ENCODE measurements at places on chromosomes 2 and 18. TPM values are rescaled to one million over a fixed set of nuclear protein-coding genes. Genes with fewer than 3 reads are reported as not detected.

DNA sequence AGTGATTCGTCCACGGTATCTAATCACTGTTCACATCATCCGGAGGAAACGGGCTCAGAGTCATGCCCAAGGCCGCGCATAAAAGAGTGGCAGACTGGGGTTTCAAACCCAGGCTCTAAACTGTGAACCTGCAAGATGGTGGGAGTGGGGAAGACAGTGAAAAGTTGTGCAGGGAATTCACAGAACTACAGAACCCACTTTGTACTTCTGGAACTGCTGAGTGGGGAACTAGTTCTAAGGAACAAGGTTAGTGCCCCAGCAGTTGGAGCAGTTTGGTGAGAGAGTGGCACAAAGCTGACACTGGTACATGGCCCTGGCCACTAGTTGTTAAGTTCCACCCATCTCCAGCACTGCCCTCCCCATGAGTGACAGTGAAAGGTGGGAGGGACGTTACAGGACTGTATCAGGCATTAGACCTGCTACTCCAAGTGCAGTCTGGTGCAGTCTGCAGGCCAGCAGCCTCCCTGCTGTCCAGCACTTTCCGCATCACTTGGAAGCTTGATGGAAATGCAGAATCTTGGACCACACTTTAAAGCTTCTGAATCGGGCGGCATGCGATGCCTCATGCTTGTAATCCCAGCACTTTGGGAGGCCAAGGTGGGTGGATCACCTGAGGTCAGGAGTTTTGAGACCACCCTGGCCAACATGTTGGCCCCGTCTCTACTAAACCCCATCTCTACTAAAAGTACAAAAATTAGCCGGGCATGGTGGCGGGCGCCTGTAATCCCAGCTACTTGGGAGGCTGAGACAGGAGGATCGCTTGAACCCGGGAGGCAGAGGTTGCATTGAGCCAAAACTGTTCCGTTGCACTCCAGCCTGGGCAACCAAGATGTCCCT lies 47.3 kb downstream of the C2orf42 start:
- peak overlapping the region; percentile 92 for H3K27ac ChIP-seq
- H3K27me3 ChIP-seq: no peaks in the 10 kb centered on the region

DNA sequence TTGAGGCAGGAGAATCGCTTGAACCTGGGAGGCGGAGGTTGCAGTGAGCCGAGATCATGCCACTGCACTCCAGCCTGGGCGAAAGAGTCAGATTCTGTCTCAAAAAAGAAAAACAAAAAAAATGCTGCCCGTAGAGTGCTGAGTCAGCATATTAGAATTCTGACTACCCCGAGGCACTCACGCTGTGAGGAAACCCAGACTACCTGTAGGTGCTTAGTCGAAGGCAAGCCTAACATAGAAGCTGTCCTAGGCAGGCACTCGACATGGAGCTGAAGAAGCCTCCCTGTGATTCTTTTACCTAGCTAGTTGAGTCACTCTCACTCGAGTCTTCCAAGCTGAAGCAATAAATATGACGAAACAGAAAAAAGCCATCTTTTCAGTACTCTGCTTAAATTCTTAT lies 1323.2 kb upstream of the DDX18 start:
- no peak overlapping the region for H3K27ac ChIP-seq
- H3K4me1 ChIP-seq: no peaks in the 10 kb centered on the region
- H3K36me3 ChIP-seq: no peaks in the 10 kb centered on the region
- H3K4me3 ChIP-seq: no peak overlapping the region
- no peaks in the 10 kb centered on the region for H3K27me3 ChIP-seq
- DNase-seq: no peak

GRCh38 chr2:35946478-35946877 lies 409.1 kb upstream of the CRIM1 start:
- no peaks in the 10 kb centered on the region for H3K4me1 ChIP-seq
- DNase-seq: no peak
- H3K36me3 ChIP-seq: no peaks in the 10 kb centered on the region
- no peak overlapping the region for H3K4me3 ChIP-seq

GRCh38 chr2:43787895-43788294 lies 14.1 kb downstream of the DYNC2LI1 start:
- H3K27me3 ChIP-seq: no peaks in the 10 kb centered on the region
- H3K4me1 ChIP-seq: no peaks in the 10 kb centered on the region
- H3K4me3 ChIP-seq: no peak overlapping the region
- DNase-seq: no peak
- peak overlapping the region; percentile 57 for H3K27ac ChIP-seq
- peaks cover 21% of the 10 kb centered on the region for H3K36me3 ChIP-seq

DNA sequence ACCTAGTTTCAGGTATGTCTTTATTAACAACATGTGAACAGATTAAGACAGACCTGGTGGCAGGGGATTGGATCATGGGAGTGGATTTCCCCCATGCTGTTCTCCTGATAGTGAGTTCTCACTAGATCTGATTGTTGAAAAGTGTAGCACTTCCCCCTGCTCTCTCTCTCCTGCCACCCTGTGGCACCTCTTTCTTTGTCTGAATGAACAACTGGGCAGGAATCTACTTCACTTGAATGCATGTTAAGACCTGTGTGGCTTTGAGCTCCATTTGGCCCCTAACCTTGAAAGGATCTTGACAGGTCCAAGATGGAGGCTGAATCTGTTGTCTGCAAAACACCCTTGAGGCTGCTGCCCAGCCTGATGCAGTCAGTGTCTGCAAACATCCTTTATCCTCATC lies 194.4 kb downstream of the RNF144A start:
- H3K27ac ChIP-seq: no peak overlapping the region
- H3K4me1 ChIP-seq: no peaks in the 10 kb centered on the region
- H3K4me3 ChIP-seq: no peak overlapping the region
- DNase-seq: no peak

- peak; percentile 22 for DNase-seq
- peak overlapping the region; percentile 31 for H3K27ac ChIP-seq
- H3K36me3 ChIP-seq: no peaks in the 10 kb centered on the region
- H3K4me1 ChIP-seq: peaks cover 25% of the 10 kb centered on the region
- no peaks in the 10 kb centered on the region for H3K27me3 ChIP-seq
These were observed 837 bp upstream of the ACSL3 start for GRCh38 chr2:222859786-222860612.

- H3K27me3 ChIP-seq: peaks cover 3% of the 10 kb centered on the region
- no peak overlapping the region for H3K4me3 ChIP-seq
- no peak overlapping the region for H3K27ac ChIP-seq
- H3K4me1 ChIP-seq: no peaks in the 10 kb centered on the region
- peak; percentile 51 for DNase-seq
These were observed 62.5 kb downstream of the DHRS9 start for GRCh38 chr2:169131587-169132512.

- peak; percentile 47 for DNase-seq
- no peaks in the 10 kb centered on the region for H3K36me3 ChIP-seq
- no peak overlapping the region for H3K4me3 ChIP-seq
- no peaks in the 10 kb centered on the region for H3K4me1 ChIP-seq
- H3K27ac ChIP-seq: no peak overlapping the region
These were observed 2.4 kb downstream of the EN1 start for GRCh38 chr2:118845005-118845521.

DNA sequence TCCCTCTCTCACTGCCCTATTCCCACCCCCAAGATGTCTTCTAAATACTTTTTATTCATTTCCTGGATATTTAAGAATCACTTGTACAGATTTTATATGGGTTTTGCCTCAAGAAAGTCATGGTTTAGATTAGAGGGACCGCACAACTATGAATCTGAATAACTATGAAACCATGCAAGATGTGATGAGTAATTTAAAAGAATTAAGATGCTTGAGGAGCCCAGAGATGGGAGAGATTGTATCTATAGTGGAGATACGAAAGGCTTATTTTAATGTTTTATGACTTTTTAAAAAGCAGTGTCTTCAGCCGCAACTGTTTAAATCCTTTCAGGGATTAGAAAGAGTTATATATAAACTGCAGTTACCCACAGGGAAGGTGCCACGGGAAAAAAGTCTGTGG lies 324.1 kb downstream of the LPIN1 start:
- H3K4me3 ChIP-seq: no peak overlapping the region
- peaks cover 10% of the 10 kb centered on the region for H3K4me1 ChIP-seq
- H3K36me3 ChIP-seq: no peaks in the 10 kb centered on the region
- peak overlapping the region; percentile 87 for H3K27ac ChIP-seq
- DNase-seq: no peak
- H3K27me3 ChIP-seq: no peaks in the 10 kb centered on the region

- H3K4me3 ChIP-seq: no peak overlapping the region
- H3K36me3 ChIP-seq: no peaks in the 10 kb centered on the region
- H3K27ac ChIP-seq: no peak overlapping the region
- H3K27me3 ChIP-seq: no peaks in the 10 kb centered on the region
- H3K4me1 ChIP-seq: no peaks in the 10 kb centered on the region
- peak; percentile 14 for DNase-seq
These were observed 492.1 kb upstream of the MYT1L start for GRCh38 chr2:2823061-2823753.

DNA sequence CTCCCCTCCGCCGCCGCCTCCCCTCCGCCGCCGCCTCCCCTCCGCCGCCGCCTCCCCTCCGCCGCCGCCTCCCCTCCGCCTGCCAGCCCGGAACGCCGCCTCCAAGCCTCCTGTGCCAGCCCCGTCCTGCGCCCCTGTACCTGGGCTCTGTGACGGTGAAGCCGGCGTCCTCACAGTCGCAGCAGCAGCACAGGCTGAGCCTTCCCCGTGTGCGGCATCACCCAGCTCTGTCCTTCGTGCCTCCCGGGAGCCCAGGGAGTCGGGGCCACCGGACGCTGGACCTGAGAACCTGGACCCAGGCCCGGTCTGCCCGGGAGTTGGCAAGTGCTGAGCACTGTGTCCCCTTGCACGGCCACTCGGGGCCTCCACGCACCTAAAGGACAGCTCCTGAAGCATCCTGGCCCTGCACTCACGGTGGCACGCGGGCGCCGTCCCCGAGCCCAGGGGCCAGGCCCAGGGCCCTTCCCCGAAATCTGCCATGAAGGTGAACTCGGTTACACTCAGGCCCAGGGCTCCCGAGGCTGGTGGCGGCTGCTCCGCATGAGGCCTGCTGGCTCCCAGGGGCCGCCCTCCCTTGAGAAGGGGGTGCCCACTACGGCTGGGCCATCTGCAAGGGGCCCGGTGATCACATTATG lies 32.9 kb downstream of the RTP5 start:
- no peak overlapping the region for H3K27ac ChIP-seq
- no peaks in the 10 kb centered on the region for H3K36me3 ChIP-seq
- H3K4me3 ChIP-seq: no peak overlapping the region
- H3K27me3 ChIP-seq: no peaks in the 10 kb centered on the region
- H3K4me1 ChIP-seq: no peaks in the 10 kb centered on the region
- DNase-seq: no peak

GRCh38 chr2:97931118-97931857 lies 64.5 kb downstream of the TMEM131 start:
- no peak overlapping the region for H3K27ac ChIP-seq
- no peak for DNase-seq
- H3K4me1 ChIP-seq: peaks cover 3% of the 10 kb centered on the region
- no peaks in the 10 kb centered on the region for H3K27me3 ChIP-seq
- H3K36me3 ChIP-seq: no peaks in the 10 kb centered on the region

DNA sequence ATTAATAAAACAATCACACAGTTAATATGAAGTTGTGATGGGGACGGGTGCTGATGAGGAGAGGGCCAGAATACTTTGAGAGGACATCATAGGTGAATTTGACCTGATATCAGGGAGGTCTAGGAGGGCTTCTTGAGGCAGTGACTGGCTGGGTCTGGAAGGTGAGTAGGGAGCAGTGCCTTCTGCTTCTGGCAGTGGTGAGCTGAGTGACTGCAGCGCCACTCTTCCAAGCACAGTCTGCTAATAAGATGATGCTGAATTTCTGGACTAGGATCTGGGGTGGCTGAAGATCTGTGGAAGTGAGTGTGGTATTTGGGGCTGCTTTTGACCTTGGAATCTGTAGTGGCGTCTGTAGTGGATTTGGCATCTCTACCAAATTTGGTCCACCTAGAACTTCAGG lies 5.5 kb downstream of the DGKD start:
- no peaks in the 10 kb centered on the region for H3K27me3 ChIP-seq
- peaks cover 20% of the 10 kb centered on the region for H3K36me3 ChIP-seq
- 0 out of 2 replicates have a peak, but pooled peaks cover 7% of the 10 kb centered on the region for H3K4me1 ChIP-seq
- no peak overlapping the region for H3K27ac ChIP-seq

DNA sequence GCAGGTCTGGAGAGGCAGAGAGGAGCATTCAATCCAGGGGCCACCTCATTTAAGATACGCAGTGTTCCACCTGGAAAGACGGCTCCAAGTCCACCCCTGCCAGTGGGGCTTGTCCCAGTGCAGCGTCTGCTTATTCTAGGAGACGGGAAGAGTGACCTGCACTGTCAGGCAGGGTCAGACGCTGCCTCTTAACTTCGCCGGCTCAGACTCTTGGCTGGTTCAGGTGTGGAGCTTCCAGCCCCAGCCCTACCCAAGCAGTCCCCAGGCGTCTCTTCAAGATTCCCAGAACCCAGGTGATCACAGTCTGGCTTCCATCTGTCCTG lies 208.5 kb downstream of the TFCP2L1 start:
- DNase-seq: no peak
- H3K4me3 ChIP-seq: no peak overlapping the region
- no peaks in the 10 kb centered on the region for H3K27me3 ChIP-seq
- no peaks in the 10 kb centered on the region for H3K36me3 ChIP-seq
- no peak overlapping the region for H3K27ac ChIP-seq

GRCh38 chr18:31490387-31490786 lies 7.6 kb upstream of the DSG2 start:
- peaks cover 23% of the 10 kb centered on the region for H3K27me3 ChIP-seq
- H3K27ac ChIP-seq: no peak overlapping the region
- no peak for DNase-seq

GRCh38 chr2:209556354-209556961 lies 132.6 kb downstream of the MAP2 start:
- DNase-seq: peak; percentile 27
- no peaks in the 10 kb centered on the region for H3K27me3 ChIP-seq
- H3K27ac ChIP-seq: no peak overlapping the region
- no peak overlapping the region for H3K4me3 ChIP-seq

DNA sequence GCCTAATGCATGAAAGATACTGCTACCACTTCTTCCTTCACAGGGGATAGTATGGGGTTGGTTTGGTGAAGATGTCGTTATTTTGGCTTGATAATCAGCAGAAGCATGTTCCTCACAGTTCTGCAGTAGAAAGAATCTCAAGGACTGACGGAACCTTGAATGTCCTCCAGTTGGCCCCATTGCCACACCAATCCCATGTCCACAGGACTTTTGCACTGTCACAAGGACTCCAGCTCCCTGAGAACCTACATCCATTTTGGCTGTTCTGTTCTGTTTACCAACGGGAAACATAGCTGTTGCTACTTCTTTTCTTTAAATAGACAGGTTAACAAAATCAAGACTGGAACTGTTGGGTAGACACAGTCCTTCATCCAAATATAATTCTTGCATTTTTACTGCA lies 270.0 kb downstream of the SLC8A1 start:
- no peak overlapping the region for H3K27ac ChIP-seq
- no peaks in the 10 kb centered on the region for H3K36me3 ChIP-seq
- DNase-seq: no peak

GALNT13 gene
- polyA plus RNA-seq: 0.33 TPM

TDRD15 gene
- not detected for polyA plus RNA-seq

NDUFAF7 gene
- polyA plus RNA-seq: 36.1 TPM

SELENOI gene
- polyA plus RNA-seq: 6.2 TPM

EN1 gene
- polyA plus RNA-seq: not detected

QPCT gene
- 0.06 TPM for polyA plus RNA-seq

RETREG2 gene
- polyA plus RNA-seq: 94.8 TPM

FBXO48 gene
- polyA plus RNA-seq: 0.30 TPM
